Inflammatory macrophage treated with lipopolysaccharide for 4 hours (primary cell): ENCODE measurements at places on chromosomes 7 and 10.

DNA sequence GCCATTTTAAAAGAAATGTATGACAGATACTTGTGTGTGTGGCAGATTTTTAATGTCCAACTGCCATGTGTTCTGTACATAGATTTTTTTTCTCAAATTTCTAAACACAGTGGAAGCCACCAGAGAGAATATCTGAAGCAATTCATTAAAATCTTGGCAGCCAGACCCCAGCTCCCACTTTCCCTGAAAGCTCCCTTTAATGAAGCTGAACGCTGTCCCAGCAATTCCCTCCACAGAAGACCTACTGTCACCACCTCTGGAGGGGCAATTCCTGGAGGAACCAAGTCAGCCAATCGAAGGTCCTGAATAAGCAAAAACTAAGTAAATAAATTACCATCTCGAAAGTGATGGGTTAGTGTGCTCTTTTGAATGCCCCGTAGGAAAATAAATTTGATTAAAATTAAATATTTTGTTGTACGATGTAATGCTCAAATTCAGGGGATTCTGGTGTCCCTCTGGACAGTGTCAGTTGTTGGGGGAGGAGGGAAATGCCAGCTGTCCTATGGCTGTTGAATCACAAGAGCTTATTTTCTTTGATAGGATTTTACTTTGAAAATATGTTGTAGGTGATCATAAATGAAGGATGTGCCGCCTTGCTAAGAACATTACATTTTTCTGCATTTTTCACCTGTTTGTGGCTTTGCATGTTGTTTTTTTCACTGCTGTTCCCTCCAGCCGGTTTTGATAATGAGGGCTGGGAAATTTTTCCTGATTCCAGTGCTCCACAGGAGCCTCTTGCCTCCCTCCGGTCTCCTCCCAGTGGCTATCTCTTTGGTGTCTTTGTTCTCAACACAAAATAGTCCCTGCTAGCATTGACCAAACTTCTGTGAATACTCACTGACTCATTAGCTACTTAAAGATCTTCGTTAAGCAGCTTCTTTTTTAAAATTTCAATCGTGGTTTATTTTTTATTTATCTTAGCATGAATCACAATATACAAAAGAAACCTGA lies 9.2 kb upstream of the GSAP start:
- no peak for DNase-seq

- no peak for DNase-seq
Measured at GRCh38 chr7:102215256-102215655, 71.4 kb upstream of the SH2B2 start.

- DNase-seq: no peak
Measured at GRCh38 chr10:23373156-23373555, 28.6 kb upstream of the C10orf67 start.

- DNase-seq: no peak
Measured at GRCh38 chr7:98862716-98863420, 6.9 kb downstream of the TMEM130 start.

DNA sequence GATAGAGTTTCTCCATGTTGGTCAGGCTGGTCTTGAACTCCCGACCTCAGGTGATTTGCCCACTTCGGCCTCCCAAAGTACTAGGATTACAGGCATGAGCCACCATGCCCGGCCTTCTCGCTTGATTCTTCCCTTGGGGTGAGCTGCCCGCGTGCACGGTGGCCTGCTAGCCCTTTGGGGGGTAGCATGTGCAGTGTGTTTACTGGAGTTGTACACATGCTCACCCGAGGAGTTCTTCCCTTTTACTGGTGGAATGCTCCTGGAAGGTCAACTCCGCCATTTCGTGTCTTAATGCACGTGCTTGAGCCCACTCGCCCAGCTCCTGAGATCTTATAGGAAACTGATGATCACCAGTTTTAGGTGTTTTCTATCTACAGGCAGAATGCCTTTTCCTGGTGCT lies 17.0 kb upstream of the ADAMTS14 start:
- no peak for DNase-seq

GRCh38 chr10:88467835-88468485 lies 115.2 kb downstream of the RNLS start:
- DNase-seq: no peak

DNA sequence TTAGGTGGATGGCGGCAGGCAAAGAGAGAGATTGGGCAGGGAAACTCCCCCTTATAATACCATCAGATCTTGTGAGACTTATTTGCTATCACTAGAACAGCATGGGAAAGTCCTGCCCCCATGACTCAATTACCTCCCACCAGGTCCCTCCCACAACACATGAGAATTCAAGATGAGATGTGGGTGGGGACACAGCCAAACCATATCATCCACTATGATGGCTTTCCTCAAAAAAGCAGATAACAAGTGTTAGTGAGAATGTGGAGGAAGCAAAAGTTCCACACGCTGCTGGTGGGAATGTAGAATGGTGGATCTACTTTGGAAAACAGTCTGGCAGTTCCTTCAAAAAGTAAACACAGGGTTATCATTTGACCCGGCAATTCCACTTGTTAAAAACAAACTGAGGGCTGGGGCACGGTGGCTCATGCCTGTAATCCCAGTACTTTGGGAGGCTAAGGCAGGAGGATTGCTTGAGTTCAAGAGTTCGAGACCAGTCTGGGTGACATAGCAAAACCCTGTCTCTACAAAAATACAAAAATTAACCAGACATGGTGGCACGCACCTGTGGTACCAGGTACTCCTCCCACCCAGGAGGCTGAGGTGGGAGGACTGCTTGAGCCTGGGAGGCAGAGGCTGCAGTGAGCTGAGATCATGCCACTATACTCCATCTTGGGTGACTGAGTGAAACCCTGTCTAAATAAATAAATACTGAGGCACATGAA lies 161.4 kb upstream of the EEPD1 start:
- DNase-seq: peak; percentile 50

GRCh38 chr7:139702811-139703486 lies 74.8 kb downstream of the HIPK2 start:
- DNase-seq: peak; percentile 41

- DNase-seq: no peak
Measured at GRCh38 chr7:101108961-101109360, 17.9 kb upstream of the SERPINE1 start.

DNA sequence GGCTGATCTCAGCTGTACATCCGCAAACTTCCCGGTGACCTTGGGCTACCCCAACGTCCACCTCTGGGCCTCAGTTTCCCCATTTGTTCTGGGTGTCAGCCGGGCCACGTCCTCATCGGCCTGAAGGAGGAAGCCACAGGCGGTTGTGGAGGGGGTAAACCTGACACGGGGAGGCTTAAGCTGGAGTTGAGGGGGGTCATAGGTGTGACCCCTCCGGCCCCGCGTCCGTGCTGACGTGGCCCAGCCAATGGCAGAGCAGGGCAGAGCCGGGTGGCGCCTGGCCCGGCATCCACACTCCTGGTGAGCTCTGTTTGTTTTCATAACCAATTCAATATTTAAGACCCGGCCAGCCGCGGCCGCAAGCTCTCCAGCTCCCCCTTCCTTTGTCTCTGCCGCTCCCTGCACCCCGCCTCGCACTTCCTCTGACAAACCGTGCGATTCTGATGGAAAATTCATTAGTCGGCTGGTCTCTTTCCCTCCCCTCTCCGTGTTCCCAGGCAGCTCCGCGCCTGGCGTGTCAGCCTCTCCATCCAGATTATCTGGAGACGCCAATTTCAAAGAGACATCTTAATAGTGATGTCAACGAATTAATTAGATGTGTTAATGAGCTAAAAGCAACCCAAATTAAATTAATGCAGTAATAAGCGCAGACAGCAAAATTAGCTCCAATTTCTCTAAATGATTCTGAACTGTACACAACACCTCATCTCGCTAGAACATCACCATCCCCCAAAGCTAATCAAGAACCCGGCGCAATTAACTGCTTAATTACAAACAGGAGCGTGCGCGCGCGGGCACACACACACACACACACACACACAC lies 55.4 kb downstream of the MICALL2 start:
- DNase-seq: no peak

DNA sequence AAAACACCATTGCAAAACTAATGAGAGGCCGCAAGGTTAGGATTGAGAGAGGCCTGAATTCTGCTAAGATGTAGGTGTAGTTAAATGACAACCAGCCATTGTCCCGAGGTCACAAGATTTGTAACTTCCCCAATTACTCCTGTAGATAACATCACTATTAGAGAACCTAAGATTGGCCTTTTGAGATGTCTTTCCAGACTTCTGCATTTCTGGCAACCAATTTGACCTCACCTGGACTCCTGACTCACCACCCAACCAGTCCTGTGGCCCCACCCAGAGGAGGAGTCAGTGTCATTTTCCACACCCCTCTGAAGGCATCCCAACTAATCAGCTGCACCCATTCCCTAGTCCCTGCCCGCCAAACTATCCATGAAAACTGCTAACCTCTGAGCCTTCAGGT lies 115.7 kb downstream of the PRKAG2 start:
- DNase-seq: peak; percentile 66

DNA sequence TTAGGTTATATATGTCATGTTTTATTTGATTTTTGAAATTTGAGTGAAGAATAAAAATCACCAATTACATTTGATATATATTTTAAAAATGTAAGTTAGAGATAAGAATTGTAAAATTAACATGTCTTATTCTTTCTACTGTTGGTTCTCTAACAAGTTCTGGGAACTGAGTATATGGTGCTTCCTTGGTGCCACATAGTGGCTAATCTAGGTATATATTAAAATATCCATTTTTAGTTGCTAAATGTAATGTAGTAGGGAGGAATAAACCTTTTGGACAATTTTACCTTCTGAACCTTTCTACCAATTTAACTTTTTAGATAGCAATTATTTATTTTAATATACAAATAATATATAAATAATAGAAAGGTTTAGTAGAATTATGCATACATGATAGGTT lies 17.5 kb downstream of the CFAP69 start:
- DNase-seq: peak; percentile 32

- DNase-seq: no peak
Measured at GRCh38 chr7:108818742-108819141, 249.1 kb downstream of the DNAJB9 start.

DNA sequence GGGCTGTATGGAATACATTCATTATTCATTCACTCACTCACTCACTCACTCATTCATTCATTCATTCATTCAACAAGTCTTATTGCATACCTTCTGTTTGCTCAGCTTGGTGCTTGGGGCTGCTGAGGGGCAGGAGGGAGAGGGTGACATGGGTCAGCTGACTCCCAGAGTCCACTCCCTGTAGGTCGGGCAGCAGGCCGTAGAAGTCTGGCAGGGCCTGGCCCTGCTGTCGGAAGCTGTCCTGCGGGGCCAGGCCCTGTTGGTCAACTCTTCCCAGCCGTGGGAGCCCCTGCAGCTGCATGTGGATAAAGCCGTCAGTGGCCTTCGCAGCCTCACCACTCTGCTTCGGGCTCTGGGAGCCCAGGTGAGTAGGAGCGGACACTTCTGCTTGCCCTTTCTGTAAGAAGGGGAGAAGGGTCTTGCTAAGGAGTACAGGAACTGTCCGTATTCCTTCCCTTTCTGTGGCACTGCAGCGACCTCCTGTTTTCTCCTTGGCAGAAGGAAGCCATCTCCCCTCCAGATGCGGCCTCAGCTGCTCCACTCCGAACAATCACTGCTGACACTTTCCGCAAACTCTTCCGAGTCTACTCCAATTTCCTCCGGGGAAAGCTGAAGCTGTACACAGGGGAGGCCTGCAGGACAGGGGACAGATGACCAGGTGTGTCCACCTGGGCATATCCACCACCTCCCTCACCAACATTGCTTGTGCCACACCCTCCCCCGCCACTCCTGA lies 2.4 kb downstream of the EPO start:
- DNase-seq: no peak

GRCh38 chr10:30967650-30968410 lies 63.8 kb downstream of the ZNF438 start:
- DNase-seq: no peak

- peak; percentile 93 for DNase-seq
Measured at GRCh38 chr7:150450491-150451001, at the start of gene GIMAP8. GIMAP8 (plus strand) TSS chr7:150450630; CDS start chr7:150466699, 16,069 bp downstream.

- no peak for DNase-seq
Measured at GRCh38 chr10:79166312-79166721, 97.6 kb downstream of the ZMIZ1 start.
